ENCODE measurements at places on chromosomes 11 and 22.

DNA sequence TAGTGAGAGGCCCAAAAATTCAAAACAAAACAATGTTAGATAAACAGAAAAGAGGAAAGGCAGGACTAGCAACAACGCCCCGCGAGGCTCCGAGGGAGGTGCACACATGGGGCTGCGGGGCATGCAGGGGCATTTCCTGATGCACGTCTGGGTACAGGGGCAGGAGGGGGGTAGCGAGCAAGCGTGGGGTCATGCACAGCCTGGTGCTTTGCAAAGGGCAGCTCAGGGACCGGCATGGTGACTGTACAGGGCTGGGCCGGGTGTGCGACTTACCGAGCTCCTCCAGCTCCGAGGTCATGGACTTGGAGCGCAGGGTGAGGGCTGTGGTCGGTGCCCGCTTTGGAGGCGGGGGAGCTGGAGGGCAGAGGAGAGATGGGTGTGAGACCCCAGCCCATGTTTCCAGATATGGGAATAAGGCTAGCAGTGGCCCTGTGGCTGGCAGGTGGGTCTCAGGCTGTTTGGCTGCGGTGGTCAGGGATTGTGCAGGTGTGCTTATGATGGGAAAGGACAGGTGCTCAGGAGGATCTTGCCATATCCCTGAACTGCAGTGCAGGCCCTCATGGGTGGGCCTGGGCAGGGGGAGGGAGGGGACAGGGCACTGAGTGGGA, 103.7 kb downstream of the CTTN start:
- DNase-seq, result no peak

DNA sequence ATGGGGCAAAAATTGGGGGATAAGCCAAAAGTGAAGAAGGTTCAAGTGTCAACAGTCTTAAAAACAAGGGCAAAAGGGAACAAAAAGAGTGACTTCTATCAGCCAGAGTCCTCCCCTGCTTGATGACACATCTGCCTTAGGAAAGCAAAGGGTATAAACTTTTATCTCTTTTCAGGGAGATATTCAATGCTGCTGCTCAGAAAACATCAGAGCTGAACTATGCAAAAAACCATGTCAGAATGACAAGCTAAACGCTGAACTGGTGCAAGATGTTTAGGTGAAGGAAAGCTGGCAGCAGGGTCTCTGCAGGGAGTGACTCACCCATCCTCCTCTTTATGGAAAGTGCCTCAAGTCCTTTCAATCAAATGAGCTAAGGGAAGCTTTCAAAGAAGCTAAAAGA, 24.7 kb downstream of the ALG9 start:
- no peak for DNase-seq

- DNase-seq, result no peak
These were observed 323.7 kb downstream of the MIAT start for GRCh38 chr22:26981111-26981510.

DNA sequence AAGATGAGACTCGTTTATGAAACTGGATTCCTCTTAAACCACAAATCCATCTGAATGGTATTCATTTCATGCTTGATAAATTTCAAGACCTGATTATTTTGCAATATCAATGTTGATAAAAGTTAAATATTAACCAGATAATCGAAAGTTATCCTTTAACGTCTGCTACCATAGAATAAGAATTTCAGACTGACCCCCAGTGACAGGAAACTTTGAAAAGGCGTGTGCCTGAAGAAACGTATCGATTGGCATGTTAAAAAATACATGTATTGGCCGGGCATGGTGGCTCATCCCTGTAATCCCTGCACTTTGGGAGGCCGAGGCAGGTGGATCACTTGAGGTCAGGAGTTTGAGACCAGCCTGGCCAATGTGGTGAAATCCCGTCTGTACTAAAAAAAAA, 13.9 kb downstream of the SCGB1A1 start:
- DNase-seq, result no peak

- DNase-seq, result no peak
These were observed 22.9 kb upstream of the MRPL17 start for GRCh38 chr11:6705905-6706535.

DNA sequence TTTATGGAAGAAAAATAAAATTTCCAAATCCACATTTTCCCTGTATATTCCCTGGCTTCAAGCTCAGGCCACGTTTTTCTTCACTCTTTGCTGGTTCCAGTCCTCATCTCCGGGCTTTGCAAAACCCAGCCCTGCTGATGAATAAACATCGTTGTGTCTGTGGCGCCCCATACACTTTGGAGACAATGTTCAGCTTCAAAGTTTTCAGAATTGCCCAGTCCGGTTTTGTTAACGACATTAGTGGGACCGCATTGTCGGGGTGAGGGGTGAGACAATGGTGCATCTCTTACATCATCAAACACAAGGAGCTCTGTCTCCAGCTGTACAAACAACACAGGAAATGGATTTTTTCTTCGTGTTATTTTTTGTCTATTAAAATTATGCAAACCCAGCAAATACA, 53.4 kb upstream of the HTATIP2 start:
- DNase-seq, result no peak

GRCh38 chr11:72984453-72985077, 157.6 kb downstream of the FCHSD2 start:
- no peak for DNase-seq

DNA sequence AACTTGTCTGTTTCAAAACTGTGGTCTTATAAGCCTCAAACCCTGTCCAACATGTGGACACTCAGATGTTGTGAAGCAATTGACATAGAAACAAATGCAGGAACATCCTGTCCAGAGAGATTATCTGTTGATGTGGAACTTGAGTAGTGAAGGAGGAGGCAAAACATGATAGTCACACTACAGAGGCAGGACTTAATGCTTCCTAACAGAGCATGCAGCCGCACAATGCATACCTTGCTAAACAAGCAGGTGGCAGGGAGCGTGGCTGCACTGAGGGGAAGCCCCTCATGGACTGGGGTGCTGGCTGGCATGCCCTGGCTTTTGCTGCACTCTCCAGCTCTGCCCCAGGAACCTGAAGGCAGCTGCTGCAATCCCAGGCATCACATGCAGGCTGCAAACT, 5.3 kb downstream of the C22orf39 start:
- DNase-seq, result no peak

- DNase-seq, result no peak
These were observed 5.3 kb downstream of the RELA start for GRCh38 chr11:65657426-65657825.

DNA sequence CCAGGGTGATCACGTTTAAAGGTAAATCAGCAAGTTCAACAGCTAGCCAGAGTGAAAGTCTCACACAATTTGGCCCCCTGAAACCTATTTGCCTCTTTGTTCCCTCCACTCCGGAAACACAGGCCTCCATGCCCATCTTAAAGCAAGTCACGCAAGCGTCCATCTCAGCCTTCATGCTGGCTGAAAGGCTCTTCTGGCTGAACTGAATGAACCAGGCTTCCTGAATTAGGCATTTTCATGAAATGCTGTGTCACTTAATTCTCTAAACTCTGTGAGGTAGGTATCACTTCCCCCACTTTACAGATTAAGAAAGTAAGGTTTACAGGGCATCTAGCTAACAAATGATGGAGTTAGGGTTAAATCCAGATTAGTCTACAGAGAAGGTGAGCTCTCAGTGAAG, 1.4 kb downstream of the SLC25A17 start:
- no peak for DNase-seq

GRCh38 chr11:78893996-78894395, 319.3 kb upstream of the NARS2 start:
- no peak for DNase-seq

DNA sequence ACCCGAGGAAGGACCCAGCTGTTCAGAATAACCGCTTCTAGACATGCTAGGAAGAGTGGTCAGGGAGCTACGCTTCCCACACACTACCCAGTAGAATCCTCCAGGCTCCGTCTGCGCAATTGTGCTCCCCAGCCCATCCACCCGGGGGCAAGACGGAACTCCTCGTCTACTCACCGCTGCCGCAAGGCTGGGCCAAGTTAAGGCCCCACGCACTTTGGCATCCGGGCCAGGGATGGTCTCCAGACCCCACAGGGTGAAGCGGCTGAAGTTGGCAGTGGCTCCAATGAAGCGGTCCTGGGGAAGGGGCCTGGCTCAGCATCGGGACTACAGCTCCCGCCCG, 757 bp downstream of the RNASEH2C start:
- DNase-seq, result no peak

- DNase-seq, result no peak
These were observed 8.2 kb downstream of the SF1 start for GRCh38 chr11:64770120-64770519.

DNA sequence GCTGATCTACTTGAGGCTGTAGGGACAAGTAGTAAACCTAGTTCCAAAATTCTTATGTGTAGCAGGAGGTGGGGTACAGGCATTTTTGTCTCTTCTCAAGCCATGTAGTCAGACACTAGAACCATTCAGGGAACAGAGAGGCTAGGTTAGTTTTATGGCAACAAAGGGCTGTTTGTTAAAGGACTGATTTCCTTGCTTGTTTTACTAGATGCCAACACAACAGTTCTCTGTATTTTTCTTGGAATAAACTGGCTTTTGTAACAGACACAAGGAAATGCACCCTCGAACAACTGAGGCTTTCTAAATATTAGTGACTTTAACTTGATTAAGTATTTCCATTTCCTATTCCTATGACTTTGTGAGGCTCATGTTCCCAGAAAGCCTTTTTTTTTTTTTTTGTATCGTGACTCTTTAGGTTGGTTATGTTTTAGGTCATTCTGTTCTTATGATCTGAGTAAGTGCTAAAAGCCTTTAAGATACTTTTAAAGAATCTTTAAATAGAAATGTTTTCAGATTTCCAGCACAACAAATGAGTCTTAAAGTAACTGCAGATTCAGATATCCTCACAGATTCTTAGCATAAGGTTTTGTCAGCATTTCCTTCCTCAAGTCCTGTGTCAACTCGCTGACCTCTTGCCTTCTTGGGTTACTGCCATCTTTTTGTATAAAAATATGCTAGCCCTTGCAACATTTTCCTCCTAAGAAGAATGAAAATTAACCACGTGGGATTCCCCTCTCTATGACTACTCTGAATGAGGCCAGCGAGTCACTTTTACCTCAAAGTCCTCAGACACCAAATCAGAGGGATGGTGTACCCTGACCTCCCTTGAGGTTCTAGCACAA, 92.5 kb downstream of the CCDC83 start:
- no peak for DNase-seq

- no peak for DNase-seq
These were observed 763 bp downstream of the SMIM45 start for GRCh38 chr22:41952713-41953112.

- DNase-seq, result no peak
These were observed 4.6 kb downstream of the AP5B1 start for GRCh38 chr11:65776196-65776595.
